ENCODE measurements at places on chromosomes 1 and 21.

- no peak for DNase-seq
Measured at GRCh38 chr1:66351478-66351877, 182.5 kb upstream of the SGIP1 start.

DNA sequence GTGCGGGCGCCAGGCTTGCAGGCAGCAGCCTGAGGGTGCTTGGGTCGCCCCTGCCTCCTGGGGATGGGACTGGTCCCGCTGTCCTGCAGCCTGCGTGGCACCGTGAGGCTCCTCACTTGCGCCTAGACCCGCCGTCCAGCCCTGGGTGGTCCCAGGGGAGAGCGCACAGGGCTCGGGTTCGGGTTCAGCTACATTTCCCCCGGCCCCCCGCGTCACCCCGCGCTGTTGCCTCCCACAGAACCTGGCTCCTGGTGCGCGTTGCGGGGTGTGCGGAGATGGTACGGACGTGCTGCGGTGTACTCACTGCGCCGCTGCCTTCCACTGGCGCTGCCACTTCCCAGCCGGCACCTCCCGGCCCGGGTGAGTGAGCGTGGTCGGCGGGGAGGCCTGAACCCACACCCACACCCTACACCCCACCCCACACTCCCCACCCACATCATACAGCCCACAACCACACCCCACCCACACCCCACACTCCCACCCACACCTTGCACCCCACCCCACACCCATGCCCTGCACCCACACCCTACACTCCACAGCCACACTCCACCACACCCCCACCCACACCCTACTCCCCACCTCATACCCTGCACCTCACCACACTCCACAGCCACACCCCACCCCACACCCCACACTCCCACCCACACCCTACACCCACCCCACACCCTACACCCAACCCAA, 6.2 kb upstream of the PFKL start:
- no peak for DNase-seq

DNA sequence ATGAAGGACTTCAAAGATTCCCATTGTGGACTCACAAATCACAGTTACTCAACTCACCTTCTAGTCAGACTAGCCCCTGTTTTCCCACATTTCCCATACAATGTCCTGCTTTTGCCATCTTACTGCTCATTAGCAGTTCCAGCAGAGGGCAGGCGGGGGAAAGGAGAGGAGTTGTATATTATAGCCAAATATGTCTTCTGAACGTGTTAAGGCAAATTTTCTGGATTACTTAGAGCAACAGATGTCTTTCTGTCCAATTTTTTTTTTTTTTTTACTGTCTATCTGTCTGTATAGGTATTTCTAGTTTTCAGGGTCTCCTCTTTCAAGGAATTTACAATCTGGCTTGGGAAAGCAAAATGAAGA, 29.9 kb upstream of the DDAH1 start:
- no peak for DNase-seq

DNA sequence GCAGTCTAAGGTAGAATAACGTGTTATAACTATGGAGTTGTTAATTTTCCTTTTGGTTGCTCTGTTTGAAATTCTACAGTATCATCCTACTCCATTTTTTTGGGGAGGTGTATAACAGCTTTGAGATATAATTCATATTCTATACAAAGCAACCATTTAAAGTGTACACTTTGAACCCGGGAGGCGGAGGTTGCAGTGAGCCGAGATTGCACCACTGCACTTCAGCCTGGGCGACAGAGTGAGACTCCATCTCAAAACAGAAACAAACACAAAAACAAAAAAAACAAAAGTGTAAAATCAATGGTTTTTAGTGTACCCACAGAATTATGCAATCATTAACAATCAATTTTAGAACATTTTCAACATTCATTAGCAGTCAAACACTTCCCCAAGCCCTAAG, 33.8 kb downstream of the CNIH4 start:
- DNase-seq = no peak

DNA sequence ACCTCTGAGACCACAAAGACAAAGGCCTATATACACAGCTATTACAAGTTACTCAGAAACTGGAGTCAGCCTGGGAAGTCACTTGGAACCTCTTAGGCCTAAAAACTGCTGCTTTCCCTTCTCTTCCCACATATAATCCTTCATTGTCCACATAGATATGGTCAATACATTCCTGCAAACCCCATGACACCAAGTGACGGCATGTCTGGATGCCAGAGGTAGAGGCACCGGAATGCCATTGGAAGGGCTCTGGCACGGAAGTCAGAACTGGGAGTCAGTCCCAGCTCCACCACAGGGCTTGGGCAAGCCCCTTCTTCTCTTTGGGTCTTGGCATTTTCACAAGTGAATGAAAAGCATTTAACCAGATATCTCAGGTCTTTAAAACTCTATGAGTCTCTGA, 204.7 kb downstream of the MATN1 start:
- no peak for DNase-seq

- no peak for DNase-seq
Measured at GRCh38 chr1:51331206-51332100, 1.1 kb upstream of the TTC39A start.

DNA sequence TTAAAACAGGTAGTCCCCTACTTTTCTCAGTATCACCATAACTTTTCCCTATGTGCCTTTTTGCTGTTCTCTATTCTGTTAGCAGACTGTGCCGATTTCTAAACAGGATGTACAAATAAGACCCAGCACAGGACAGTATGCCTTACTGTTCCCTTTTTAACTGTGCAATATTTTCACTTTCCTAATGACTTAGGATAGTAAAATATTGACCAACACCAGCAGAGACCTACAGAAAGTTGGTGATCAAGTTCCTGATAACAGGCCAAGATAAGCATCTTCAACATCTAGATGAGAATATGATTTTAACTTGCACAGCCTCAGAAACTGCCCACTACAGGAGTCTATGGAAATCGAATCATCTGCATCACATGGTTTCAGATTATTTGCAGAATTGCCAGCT, 42.0 kb downstream of the ADSS2 start:
- no peak for DNase-seq

DNA sequence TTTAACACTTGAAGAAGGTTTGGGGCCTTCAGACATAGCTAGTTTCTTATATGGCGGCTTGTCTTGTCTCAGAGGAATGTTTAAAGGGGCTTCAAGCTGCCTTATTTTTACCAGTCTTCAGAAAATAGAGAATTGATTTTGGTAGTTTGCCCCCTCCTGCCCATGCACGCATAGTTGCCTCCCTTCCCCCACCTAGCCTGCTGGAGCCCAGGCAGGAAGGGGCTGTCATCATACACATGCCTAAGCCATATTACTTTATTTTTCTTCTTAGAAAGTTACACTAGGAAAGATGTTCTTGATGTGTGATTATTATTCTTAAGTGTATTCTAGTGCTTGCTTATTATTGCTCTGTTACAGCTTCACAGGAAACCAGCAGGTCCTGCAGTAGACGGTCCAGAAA, 18.3 kb downstream of the PBX1 start:
- no peak for DNase-seq

GRCh38 chr1:116721039-116721405, 33.2 kb upstream of the CD2 start:
- DNase-seq = no peak

GRCh38 chr1:168407832-168408538, 127.3 kb downstream of the TBX19 start:
- DNase-seq = no peak

GRCh38 chr1:2650967-2651645, 18.3 kb upstream of the MMEL1 start:
- no peak for DNase-seq

GRCh38 chr21:16775076-16775475, 737.8 kb upstream of the CXADR start:
- DNase-seq = no peak

DNA sequence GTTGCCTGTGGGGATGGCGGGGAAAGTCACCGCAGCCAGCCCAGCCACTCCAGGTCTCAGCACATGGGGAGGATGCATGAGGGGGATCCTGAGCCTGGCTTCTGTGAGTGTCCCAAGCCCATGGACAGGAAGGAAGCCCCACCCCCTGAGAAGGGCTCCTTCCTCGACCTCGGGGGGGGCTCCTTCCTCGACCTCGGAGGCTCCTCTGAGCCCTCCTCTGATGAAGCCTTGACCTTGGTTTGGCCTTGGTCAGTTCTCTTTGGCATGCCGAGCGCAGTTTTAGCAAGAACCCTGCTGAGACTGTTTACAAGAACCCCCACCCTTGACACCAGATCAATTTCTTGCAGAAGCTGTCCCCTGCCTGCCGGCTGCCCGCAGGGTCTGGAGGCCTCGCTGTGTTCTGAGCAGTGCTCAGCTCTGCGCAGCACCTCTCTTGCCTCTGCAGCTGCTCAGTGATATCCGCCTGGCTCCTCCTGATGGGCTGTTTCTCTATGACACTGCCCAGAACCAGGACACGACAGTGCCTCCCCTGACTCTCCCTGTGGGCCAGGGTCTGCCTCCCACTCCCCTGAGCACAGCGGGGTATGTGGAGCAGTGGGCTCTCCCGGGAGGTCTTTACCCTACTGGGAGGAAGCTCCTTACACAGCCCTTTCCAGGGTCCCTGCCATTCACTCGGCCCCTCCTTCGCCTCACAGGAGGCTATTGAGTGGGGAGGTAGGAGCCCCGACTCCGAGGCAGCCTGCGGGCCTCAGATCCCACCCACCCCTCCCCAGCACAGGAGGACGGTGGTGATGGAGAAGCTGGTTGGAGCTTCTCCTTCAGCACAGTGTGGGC, 15.4 kb downstream of the ACTRT2 start:
- DNase-seq = no peak

DNA sequence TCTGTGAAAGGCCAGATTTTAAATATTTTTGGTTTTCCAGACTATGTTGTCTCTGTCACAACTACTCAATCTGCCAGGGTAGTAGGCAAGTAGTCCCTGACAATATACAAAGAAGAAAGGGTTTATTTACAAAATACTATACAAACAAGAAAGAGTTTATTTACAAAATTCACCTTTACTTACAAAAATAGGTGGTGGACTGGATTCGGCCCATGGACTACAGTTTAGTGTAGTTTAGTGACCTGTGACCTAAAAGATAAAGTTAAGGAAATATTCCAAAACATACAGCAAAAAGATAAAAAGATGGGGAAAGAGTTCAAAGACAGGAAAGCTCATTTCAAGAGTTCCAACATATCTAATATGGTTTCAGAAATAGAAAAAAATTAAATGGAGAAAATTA, 52.9 kb upstream of the MAP10 start:
- DNase-seq = no peak

GRCh38 chr1:204112876-204113730, 38.7 kb downstream of the ETNK2 start:
- no peak for DNase-seq

- no peak for DNase-seq
Measured at GRCh38 chr1:84267476-84267875, 34.0 kb upstream of the SAMD13 start.

DNA sequence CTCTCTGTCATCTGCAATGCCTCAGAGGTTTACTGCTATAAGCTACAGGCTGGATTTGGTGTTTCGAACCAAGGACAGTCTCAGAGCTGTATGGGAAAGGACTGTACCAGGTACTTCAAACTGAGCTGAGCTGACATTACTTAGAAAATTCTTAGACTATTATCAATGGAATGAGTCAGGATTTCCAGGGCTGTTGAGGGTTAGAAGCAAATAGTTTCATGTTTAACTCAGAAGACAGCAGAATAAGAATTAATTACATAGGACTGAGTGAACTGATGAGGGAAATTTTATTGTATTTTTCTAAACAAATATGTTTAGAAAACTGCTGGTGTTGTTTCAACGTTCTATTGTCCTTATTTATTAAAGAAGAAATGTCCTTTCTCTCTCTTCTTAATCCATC, 74.3 kb upstream of the CAPZB start:
- DNase-seq = no peak

- no peak for DNase-seq
Measured at GRCh38 chr1:202200112-202200548, 6.5 kb downstream of the LGR6 start.

DNA sequence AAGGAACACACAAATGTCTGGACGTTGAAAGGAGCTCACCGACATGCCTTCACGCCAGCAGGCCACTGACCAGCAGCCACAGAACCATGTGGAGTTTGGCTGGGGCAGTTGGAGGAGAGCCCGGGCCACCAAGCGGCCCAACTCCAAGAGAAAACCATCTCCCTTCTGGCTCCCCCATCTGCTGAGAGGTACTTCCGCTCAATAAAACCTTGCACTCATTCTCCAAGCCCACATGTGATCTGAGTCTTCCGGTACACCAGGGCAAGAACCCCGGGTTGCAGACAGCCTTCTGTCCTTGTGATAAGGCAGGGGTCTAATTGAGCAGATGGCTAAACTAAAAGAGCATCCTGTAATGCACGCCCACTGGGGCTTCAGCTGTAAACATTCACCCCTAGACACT, 24.4 kb downstream of the RGS4 start:
- no peak for DNase-seq

GRCh38 chr1:150178548-150178947, 28.8 kb downstream of the PLEKHO1 start:
- no peak for DNase-seq

- no peak for DNase-seq
Measured at GRCh38 chr1:182293119-182293589, 98.4 kb downstream of the GLUL start.

GRCh38 chr1:209692296-209692695, 12.3 kb upstream of the HSD11B1 start:
- DNase-seq = no peak

DNA sequence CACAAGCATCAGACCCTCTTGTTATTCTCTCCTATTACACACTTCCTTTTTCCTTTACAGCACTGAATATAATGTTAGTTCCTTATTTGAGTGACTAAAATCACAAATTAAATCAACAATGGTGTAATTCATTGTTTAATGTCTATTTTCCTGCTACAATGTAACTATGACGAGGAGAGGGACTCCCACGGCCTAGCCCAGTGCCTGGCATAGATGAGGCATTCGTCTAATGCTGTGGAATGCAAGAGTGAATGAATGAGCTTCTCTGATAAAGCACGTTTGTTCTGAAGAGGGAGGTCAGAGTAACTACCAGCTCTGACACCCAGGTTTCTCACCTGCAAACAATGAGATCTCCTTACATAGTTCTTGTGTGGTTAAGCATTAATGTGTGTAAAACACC, 479.4 kb downstream of the OMA1 start:
- DNase-seq = no peak

DNA sequence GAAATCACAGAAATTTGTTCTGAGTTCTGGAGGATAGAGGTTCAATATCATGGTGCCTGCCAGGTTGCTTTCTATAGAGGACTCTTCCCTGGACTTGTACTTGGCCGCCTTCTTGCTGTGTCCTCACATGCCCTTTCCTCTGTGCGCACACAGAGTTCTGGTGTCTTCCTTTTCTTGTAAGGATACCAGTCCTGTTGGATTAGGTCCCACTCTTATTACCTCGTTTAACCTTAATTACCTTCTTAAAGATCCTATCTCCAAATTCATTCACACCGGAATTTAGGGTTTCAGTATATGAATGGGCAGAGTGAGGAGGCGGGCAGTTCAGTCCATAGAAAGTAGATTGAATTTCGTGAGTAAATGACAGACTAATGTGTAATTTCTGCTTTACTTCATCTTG, 413.9 kb downstream of the NCAM2 start:
- no peak for DNase-seq

GRCh38 chr1:3162322-3162882, 93.4 kb downstream of the PRDM16 start:
- no peak for DNase-seq
